ENCODE measurements at places on chromosomes 5 and 9.
A peak's percentile ranks its signal among the peaks of the same experiment; 100 is the strongest.

- DNase-seq, result no peak
Measured at GRCh38 chr5:79901631-79902030, 89.4 kb downstream of the MTX3 start.

GRCh38 chr5:10091701-10092100 is 158.0 kb downstream of the ATPSCKMT start:
- DNase-seq, result no peak

GRCh38 chr9:134492281-134492691 is 149.3 kb upstream of the COL5A1 start:
- DNase-seq, result peak; percentile 60

DNA sequence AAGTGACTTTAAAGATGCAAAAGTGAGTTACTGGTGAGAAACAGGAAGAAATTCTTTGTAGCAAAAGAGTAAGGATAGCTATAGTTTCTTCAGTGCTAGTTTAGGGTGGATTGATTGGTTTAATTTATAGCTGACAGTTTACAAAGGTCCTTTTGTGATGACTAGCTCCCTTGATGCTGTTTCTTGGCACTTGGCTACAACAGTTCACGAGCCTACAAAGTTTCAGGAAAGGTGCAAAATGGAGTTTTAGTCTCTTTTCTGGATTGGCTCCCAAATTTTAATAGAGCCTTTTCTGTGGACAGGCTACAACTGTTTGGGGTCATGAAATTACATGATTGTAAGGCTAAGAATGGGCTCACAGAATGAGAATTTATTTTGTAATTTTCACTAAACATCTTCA is 40.9 kb upstream of the BNIP1 start:
- no peak for DNase-seq

GRCh38 chr9:113205861-113206260 is 15.2 kb downstream of the FKBP15 start:
- DNase-seq, result no peak

- DNase-seq, result no peak
Measured at GRCh38 chr5:124902097-124902821, 155.8 kb upstream of the ZNF608 start.

DNA sequence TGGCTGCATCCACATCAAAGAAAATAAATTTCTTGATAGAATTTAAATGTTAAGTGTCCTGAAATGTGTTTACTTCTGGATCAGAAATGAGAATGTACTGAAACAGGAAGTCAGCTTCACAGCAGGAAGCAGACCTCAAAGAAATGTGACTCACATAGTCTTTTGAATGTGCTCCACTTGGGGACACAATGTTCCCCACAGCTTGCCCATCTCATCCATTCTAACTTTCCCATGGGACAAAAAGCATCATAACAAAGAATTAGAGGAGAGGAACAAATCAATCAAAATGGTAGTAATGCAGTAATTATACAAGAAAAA is 85.7 kb downstream of the GRAMD2B start:
- no peak for DNase-seq

- DNase-seq, result no peak
Measured at GRCh38 chr5:171568389-171568788, 148.9 kb downstream of the FGF18 start.

- DNase-seq, result no peak
Measured at GRCh38 chr5:160769301-160769700, 82.7 kb downstream of the ATP10B start.

DNA sequence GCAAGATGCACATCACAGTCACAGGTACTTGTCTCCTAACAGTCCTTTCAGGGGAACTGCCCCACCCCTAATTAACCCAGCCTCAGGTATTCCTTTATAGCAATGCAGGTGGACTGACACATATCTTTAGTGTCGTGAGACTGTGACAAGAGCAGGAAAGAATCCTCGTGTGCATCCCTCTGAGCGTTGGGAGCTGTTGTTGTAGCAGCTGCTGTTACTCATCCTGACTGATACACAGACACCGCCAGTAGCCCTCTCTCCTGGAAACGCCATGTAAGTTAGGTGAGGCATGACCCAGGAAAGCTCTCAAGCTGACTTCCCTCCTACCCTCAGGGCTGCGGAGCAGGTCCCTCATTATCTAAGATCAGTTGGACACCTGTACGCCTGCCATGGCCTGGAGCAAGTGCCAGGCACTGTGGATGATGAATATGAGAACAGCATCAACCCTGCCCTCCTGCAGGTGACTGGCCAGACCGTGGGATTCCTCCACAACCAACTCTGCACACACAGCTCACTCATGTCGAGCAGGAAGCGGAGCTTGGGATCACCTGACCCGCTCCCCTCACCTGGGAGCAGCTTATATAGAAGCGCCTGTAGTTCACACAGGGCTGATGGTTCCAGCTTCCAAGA is 10.2 kb upstream of the LCN15 start:
- DNase-seq, result no peak

DNA sequence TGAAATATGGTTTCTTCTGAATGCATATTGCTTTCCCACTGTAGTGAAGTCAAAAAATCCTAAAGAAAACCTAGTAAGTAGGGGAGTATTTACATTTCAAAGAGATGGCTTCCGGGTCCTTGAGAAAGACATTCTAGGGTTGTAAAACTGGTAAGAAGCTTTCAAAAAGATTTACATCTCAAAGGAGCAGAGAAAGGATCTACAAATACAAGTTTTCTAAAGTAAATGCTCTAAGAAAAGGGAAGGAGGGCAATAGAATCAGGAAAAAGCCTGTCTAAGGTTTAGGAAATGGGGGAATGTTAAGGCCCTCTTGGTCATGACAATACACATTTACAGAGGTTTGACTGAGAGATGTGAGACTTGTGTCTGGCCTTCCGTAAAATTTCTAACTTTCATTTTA is 16.7 kb upstream of the TRPC7 start:
- no peak for DNase-seq

DNA sequence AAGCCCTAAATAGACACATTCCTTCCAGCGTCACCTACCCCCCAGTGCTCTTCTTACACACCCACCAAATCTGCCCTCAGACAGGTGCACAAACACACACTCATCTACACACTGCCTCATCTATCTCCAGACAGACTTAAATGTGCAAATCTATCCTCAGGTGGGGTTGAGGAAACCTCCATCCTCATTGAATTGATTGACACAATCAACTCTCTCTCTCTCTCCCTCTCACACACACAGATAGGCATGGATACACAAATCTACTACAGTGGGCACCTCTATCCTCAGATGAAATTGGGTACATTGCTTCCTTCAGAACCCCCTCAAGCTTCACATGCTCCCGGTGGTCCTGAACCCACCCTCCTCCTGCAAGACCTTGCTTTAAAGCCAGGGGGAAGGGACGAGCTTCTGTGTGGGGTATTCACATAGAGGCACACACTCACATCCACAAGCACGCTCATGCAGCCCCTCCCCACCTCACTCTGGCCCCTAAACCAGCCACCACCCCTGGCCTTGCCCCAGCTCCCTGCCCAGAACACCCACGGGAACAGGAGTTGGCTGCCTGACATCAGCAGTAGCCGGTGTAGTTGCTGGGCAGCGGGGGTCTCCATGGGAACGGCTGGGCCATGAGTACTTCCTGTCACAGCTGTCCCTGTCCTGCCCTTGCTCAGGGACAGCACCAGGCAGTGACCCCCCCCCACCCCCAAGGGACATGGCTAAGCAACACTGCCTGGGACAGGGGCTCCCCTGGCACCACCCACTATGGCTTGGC is 22.8 kb downstream of the PCDH1 start:
- no peak for DNase-seq

- no peak for DNase-seq
Measured at GRCh38 chr9:123099548-123099947, 66.1 kb downstream of the GPR21 start.

GRCh38 chr5:172418862-172419814 is 35.2 kb downstream of the SH3PXD2B start:
- no peak for DNase-seq

DNA sequence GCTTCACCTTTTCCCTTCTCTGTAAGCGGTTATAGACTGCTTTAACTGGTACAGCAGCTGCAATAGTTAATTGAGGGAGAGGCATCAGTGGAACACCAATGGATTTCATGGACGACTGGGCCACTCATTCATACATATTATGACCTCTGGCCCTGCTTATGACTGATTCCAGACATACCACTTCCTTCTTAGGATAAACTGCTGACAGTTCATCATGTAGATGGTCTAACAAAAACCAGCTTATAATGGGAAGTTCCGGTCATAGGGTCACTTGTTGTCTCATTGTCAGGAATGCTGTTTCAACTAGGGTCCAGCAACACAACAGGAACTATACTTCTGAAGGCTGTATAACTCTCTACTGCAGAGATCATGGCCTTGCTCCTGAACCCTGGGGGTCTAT is 265.2 kb upstream of the RASA1 start:
- DNase-seq, result no peak

All from non-pigmented ciliary epithelial cell (primary cell).